Caco-2 (cell line): ENCODE measurements at places on chromosomes 5 and 9.
A peak's percentile ranks its signal among the peaks of the same experiment; 100 is the strongest.

GRCh38 chr5:150293091-150293941 lies 3.7 kb upstream of the CAMK2A start:
- DNase-seq: no peak

GRCh38 chr5:54702470-54702869 lies 184.9 kb downstream of the SNX18 start:
- DNase-seq: no peak

DNA sequence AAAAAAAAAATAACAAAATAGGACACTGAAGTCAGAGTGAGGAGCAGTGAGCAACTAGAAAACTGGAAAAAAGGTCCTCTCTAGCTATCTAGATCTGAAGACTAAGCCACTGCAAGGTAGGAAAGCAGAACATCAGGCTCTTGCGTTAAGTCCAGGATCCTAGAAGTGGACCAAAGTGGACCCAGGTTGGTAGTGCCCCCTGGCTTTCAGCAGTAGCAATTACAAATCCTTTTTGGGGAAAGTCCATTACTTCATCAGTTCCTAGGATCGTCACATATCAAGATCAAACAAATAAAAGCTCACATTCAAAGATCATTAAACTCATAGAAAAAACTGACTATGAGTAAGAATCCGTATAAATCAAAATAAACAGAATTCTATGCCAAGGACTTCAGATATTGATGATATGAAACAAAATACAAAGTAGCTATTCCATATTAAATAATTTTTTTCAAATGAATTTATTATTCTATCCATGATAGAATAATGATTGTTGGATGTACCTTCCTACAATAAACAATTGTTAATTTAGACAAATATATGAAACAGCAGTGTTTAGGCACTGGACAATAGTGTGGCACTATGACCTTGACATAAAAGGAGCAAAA lies 6.5 kb upstream of the RICTOR start:
- peak; percentile 71 for DNase-seq

- DNase-seq: no peak
Measured at GRCh38 chr5:39384271-39384670, 20.0 kb upstream of the C9 start.

DNA sequence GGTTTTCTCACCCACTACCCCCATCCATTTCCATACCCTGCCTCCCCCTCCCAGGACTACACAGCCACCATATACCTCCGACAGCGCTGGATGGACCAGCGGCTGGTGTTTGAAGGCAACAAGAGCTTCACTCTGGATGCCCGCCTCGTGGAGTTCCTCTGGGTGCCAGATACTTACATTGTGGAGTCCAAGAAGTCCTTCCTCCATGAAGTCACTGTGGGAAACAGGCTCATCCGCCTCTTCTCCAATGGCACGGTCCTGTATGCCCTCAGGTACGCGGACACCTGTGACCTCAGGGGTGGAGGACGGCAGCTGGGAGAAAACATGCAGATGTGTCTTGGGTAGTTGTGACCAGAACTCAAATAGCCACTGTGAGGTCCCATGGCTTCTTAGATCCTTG lies 11.6 kb downstream of the GABRP start:
- DNase-seq: no peak

DNA sequence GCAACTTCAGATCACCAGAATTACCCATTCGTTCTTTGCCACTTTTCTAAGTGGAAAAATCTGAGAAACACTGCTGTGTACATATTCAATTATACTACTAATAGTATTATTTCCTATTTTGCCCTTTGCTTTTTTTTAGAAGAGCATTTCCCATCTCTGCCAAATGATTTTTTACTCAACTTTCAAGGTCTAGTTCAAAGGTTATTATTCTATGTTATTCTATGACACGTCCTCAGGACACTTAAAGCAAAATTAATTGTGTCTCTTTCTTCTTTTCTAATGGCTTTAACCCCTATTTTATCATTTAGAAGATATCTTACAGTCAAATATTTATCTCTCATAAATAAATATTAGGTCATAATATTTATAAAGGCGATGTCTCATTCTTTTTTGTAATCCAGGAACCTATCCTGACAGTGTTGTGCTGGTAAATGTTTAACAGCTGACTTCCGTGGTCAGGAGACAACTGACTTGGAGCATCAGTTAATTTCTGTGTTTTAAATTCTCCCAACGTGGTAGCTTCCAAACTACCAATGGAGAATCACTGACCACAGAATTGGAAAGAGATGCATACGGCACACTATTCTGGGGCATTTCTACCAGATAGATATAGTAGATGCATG lies 375.2 kb downstream of the ARRDC3 start:
- no peak for DNase-seq

DNA sequence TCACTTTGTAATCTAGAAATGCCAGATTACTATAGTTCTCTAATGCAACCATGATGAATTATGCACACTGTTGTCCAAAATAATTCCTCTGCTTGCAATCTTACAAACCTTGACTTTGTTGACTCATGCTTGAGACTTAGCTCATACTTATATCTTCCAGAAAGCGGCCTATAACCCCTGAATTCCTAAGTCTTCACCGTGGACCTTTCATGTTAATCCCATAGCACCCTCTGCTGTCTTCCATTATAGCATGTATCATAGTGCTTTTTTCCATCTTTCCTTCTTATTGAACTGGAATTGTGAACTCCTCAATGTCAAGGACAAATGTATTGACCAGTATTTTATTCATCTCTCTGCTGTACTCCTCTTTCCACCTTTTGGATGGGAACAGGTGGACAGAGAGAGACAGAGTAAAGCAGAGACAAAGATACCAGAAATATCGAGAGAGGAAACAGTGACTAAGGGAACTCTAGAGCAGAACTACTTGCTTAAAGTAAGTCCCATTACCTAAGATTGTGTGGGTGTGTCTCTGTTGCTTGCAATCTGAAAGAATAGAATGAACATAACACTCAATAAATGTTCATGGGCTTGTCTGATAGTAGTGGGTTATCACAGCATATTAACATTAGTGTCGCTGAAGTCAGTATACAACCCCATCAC lies 110.0 kb downstream of the LURAP1L start:
- DNase-seq: no peak

DNA sequence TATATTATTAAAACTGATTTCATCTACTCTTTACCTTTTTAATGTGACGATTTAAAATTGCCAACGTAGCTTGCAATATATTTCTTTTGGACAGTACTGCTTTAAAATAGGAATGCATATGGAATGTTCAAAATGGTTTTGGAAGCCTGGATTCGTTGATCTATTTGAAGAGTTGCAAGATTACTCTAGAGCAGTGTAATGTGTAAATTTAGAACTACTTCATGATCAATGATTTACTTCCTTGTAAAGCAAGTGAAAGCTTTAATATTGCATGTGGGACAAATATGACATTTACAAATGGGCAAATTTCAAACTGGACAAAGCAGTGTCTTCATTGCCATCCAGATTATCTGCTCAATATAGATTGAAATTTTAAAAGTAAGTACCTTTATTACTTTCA lies 38.3 kb downstream of the PARP8 start:
- no peak for DNase-seq

DNA sequence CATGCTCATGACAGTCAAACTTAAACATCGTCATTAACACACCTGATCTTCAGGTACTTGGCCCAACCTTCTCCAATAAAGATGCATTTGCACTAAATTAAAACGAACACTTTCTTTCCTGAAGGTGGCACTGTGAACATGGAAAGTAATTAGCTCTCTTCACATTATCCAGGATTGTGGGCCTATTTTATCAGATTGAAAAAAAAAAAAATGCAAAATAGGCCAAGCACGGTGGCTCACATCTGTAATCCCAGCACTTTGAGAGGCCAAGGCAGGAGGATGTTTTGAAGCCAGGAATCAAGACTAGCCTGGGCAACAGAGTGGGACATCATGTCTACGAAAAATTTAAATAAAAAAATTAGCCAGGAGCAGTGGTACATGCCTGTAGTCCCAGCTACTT lies 14.4 kb upstream of the CDC20B start:
- DNase-seq: peak; percentile 25

GRCh38 chr9:108816037-108816436 lies 39.7 kb downstream of the ACTL7B start:
- DNase-seq: no peak

GRCh38 chr9:130781569-130781968 lies 53.5 kb upstream of the ABL1 start:
- DNase-seq: no peak

- DNase-seq: no peak
Measured at GRCh38 chr9:6827439-6828145, 69.8 kb downstream of the KDM4C start.

DNA sequence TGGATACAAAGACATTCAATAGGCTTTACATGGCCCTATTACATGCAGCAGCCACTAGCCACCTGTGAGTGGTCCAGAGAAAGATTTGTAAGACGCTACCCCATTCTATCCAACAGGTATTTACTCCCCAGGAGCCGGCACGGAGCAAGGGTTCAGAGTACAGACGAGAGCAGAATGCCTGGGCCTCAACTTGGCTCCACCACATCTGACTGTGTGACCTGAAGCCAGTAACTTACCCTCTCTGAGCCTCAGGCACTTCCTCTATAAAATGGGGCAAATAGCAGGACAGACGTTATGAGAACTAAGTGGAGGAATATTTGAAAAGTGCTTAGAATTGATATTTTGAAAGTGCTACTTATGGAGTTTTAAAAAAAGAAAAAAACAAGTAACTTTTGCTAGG lies 100.0 kb downstream of the TLE1 start:
- DNase-seq: no peak

DNA sequence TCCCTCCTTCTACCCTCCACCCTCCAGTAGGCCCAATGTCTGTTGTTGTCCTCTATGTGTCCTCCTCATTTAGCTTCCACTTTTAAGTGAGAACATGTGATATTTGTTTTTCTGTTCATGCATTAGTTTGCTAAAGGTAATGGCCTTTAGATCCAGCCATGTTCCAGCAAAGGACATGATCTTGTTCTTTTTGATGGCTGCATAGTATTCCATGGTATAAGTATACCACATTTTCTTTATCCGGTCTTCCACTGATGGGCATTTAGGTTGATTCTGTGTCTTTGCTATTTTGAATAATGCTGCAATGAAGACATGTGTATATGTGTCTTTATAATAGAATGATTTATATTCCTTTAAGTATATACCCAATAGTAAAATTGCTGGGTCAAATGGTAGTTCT lies 232.5 kb upstream of the PRR16 start:
- no peak for DNase-seq

DNA sequence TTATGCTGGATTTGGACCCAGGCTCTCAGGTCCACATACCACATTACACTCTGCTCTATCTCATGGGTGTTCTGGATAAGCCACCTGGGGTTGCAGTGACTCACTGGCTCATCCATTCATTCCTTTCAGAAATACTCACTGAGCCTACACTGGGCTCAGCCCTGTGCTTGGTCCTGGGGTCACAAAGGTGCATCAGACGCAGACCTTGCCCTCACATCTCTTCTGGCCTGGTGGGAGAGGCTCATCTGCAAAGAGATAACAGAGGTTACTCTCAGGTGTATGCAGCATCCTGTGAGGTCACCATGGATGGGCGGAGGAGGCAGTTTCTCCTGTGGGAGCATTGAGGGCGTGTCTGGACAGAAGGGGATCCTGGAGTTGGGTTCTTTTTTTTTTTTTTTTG lies 12.1 kb downstream of the CDHR2 start:
- no peak for DNase-seq

DNA sequence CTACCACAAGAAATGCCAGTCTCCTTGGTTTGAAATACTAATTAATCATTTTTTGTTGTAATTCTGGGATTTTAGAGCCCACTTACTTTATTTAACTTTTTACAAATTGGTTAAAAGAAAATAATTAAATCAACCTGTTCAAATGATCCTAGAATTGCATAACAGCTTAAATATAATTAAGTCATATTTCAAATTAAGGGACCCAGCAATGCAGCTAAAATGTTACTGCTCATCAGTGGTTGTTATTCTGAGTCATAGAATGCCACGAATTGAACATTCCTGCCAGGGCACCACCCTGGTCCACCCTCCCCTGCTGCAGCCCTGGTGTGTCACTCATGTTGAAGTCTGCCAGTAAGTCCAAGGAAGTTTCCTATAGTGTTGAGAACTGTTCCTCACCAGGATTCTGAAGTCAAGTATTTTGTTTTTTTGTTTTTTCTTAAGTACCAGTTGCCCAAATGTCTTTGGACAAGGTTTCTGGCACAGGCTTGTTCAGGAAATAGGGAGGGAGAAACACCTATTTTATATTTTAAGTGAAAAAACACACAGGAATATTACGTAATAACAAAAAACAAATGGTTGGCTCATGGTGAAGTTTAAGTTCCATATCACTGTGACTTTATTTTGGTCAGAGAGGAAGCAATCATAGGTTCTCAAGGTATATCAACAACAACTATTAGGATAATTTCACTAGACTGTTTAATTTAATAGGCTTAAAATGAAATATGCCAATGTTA lies 4.3 kb upstream of the ITGA1 start:
- no peak for DNase-seq

GRCh38 chr9:98193336-98193944 lies 1.0 kb upstream of the CORO2A start:
- DNase-seq: no peak

- peak; percentile 25 for DNase-seq
Measured at GRCh38 chr5:19795218-19795617, 192.8 kb downstream of the CDH18 start.

GRCh38 chr9:126973651-126974529 lies 59.3 kb downstream of the RALGPS1 start:
- no peak for DNase-seq
